ENCODE measurements at places on chromosomes 6 and 20. TPM values are rescaled to one million over a fixed set of nuclear protein-coding genes. Genes with fewer than 3 reads are reported as not detected.

Gene PLCB4
- polyA plus RNA-seq = under 0.01 TPM

Gene GSTA4
- 20.9 TPM for polyA plus RNA-seq

Gene MEP1A
- polyA plus RNA-seq = 163 TPM

Gene MED20
- polyA plus RNA-seq = 9.2 TPM

- no peaks in the 10 kb centered on the region for H3K36me3 ChIP-seq
- DNase-seq = no peak
- H3K4me3 ChIP-seq = no peak overlapping the region
- H3K4me1 ChIP-seq = no peaks in the 10 kb centered on the region
Measured at GRCh38 chr6:5582762-5583161, 321.4 kb downstream of the FARS2 start.

DNA sequence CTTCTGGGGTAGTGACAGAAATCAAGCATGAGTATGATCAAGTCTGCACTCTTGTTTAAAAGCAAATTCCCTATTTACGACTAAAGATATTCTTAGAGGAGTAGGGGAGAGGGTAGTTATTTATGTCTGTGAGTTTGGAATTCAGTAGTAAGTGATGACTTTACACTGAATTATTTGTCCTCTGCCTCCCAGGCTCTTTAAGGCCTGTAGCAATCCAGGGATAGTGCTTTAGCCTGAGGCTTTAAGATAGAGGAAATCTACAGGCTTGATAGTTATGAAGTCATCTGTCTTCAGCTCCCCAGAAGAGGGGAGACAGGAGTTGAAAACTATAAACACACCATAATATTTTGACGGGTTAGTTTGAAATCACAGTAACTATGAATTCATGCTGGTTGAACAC, 664.5 kb downstream of the EPM2A start:
- no peaks in the 10 kb centered on the region for H3K27me3 ChIP-seq

DNA sequence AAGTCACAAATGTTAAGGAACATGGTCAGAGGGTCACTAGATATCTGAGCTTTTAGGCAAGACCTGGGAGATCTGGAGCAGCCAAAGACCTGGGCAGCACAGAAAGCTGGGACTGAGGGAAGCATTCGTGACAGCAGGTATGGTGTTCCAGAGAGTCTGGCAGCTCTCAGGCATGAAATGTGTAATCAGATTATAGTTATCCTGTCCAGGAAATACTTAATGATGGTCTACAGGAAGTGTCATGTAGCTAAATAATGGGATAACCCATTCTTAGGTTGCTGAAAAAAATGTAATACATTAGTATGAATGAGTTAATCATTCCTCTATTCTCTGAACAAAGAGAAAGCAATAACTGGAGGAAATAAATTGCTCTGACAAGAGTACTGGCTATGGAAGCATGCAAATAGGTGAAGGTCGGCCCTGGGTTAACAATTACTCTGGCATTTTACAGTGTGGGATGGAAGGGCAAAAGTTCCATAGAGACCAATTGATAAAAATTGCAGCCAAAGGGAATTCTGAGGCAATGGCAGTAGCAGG, 740.5 kb downstream of the CBLN4 start:
- no peaks in the 10 kb centered on the region for H3K36me3 ChIP-seq
- H3K27me3 ChIP-seq = no peaks in the 10 kb centered on the region
- H3K27ac ChIP-seq = no peak overlapping the region
- H3K4me3 ChIP-seq = no peak overlapping the region

- H3K27ac ChIP-seq = no peak overlapping the region
- DNase-seq = no peak
- H3K27me3 ChIP-seq = no peaks in the 10 kb centered on the region
- no peak overlapping the region for H3K4me3 ChIP-seq
Measured at GRCh38 chr20:53210931-53211330, 238.8 kb downstream of the TSHZ2 start.

GRCh38 chr6:154261688-154262397, 94.8 kb downstream of the IPCEF1 start:
- H3K4me3 ChIP-seq = no peak overlapping the region
- H3K36me3 ChIP-seq = no peaks in the 10 kb centered on the region
- H3K4me1 ChIP-seq = no peaks in the 10 kb centered on the region
- no peak overlapping the region for H3K27ac ChIP-seq

DNA sequence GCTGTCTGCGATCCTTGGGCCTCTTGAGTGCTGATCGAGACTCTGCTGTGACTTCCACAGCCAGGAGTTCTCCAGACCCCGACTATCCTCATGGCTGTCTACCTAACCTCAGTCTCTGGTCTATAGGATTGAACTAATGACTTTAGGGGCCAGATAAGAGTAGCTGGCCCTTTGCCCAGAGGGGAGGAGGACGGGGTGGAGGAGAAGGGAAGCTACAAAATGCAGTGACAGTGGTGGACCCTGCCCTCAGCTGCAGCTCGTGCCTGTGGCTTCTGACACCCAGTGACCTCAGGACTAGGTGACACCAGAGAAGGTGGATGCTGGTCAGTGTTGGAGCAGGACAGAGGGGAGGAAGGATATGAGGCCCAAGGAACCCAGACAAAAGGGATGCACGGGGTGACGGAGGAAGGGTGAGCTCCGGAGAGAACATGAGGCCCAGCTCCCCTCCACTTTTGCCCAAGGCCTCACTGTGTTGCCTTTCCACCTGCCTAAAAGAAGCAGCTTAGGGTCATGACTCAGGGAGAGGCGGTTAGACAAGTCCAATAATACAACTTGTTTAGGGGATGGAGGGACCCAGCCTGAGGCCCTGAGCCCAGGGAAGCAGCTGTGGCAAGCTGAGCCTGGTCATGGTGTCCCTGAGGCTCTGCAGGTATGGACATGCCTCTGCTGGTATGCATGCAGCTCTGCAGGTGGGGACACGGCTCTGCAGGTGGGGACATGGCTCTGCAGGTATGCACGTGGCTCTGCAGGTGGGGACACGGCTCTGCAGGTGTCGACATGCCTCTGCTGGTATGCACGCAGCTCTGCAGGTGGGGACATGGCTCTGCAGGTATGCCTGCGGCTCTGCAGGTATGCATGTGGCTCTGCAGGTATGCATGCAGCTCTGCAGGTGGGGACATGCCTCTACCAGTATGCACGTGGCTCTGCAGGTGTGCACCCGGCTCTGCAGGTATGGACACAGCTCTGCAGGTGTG, 67.7 kb downstream of the SYNJ2 start:
- no peak overlapping the region for H3K27ac ChIP-seq
- H3K4me1 ChIP-seq = no peaks in the 10 kb centered on the region
- H3K27me3 ChIP-seq = no peaks in the 10 kb centered on the region
- no peak overlapping the region for H3K4me3 ChIP-seq
- no peaks in the 10 kb centered on the region for H3K36me3 ChIP-seq

GRCh38 chr20:39837561-39837960, 851.5 kb downstream of the MAFB start:
- no peaks in the 10 kb centered on the region for H3K27me3 ChIP-seq
- H3K4me3 ChIP-seq = no peak overlapping the region
- H3K27ac ChIP-seq = no peak overlapping the region
- DNase-seq = no peak
- no peaks in the 10 kb centered on the region for H3K4me1 ChIP-seq

GRCh38 chr6:109088995-109089394, 5.7 kb downstream of the SESN1 start:
- H3K27me3 ChIP-seq = no peaks in the 10 kb centered on the region
- no peak for DNase-seq
- no peak overlapping the region for H3K27ac ChIP-seq
- H3K4me3 ChIP-seq = no peak overlapping the region

DNA sequence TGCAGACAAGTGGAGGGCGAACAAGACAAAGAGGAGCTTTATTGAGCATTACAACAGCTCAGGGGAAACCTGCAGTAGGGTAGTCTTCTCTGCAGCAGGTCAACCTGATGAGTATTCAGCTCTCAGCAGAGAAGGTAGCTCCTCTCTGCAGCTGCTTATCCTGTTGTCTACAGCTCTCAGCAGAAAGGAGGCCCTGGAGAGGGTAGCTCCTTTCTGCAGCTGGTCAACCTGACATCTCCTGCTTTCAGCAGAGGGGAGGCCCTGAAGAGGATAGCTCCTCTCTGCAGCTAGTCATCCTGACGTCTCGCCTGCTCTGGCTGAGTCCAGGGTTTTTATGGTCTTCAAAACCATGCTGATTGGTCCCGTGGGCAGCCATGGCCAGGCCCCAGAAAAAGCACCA, 113.6 kb downstream of the CD24 start:
- no peaks in the 10 kb centered on the region for H3K27me3 ChIP-seq
- H3K36me3 ChIP-seq = no peaks in the 10 kb centered on the region
- no peak for DNase-seq
- H3K27ac ChIP-seq = no peak overlapping the region
- H3K4me1 ChIP-seq = no peaks in the 10 kb centered on the region

DNA sequence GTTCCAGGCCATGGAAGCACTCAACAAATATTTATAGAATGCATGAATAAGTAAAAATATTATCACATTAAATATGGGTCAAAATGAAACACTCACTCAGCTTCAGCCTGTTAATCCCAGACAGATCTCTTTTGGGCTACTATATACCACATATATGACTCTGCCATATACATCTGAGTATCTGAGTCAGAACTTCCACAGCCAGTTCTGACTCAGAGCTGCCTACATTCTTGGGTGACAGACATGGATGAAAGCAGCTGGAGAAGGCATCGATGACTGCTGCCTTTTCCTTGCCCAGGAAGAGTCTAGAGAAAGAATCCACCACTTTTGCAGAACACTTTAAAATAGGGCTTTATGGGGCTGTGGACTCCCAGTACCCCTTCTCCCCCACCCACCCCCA, 11.5 kb upstream of the PDYN start:
- H3K36me3 ChIP-seq = no peaks in the 10 kb centered on the region
- H3K27me3 ChIP-seq = peaks cover 12% of the 10 kb centered on the region
- H3K4me3 ChIP-seq = no peak overlapping the region
- no peaks in the 10 kb centered on the region for H3K4me1 ChIP-seq
- no peak for DNase-seq
- H3K27ac ChIP-seq = no peak overlapping the region

- DNase-seq = peak; percentile 33
- no peak overlapping the region for H3K4me3 ChIP-seq
- H3K36me3 ChIP-seq = no peaks in the 10 kb centered on the region
- H3K27me3 ChIP-seq = no peaks in the 10 kb centered on the region
Measured at GRCh38 chr6:132937466-132937906, 123.1 kb downstream of the RPS12 start.

DNA sequence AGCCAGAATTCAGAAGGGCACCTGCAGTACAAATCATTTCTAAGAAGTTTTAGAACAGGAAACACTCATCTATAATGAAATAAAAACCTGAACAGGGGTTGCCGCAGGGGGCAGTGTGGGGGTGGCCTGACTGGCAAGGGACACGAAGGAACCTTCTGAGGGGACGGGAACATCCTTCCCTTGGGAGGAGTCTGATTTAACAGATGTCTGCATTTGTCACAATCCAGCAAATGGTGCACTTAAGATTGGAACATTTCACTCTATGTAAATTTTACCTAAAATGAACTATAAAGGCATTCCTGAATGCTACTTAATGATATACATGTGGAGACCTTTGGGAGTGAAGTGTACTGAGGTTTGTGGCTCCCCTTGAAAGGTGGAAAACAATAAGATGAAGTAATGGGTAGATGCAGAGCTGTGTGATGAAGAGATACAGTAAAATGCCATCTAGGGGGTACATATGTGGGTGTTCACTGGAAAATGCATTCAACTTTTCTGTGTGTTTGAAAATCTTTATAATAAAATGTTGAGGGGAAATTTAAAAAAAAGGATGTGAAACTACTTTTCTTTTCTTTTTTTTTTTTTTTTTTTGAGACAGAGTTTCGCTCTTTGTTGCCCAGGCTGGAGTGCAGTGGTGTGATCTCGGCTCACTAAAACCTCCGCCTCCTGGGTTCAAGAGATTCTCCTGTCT, 89.5 kb downstream of the SNX5 start:
- DNase-seq = no peak
- no peaks in the 10 kb centered on the region for H3K27me3 ChIP-seq
- H3K27ac ChIP-seq = no peak overlapping the region
- H3K4me3 ChIP-seq = no peak overlapping the region
- H3K36me3 ChIP-seq = no peaks in the 10 kb centered on the region
- H3K4me1 ChIP-seq = peaks cover 11% of the 10 kb centered on the region

- no peak for DNase-seq
- H3K36me3 ChIP-seq = no peaks in the 10 kb centered on the region
- no peak overlapping the region for H3K4me3 ChIP-seq
- no peak overlapping the region for H3K27ac ChIP-seq
- H3K4me1 ChIP-seq = peaks cover 15% of the 10 kb centered on the region
Measured at GRCh38 chr6:108434222-108434621, 126.5 kb upstream of the FOXO3 start.

DNA sequence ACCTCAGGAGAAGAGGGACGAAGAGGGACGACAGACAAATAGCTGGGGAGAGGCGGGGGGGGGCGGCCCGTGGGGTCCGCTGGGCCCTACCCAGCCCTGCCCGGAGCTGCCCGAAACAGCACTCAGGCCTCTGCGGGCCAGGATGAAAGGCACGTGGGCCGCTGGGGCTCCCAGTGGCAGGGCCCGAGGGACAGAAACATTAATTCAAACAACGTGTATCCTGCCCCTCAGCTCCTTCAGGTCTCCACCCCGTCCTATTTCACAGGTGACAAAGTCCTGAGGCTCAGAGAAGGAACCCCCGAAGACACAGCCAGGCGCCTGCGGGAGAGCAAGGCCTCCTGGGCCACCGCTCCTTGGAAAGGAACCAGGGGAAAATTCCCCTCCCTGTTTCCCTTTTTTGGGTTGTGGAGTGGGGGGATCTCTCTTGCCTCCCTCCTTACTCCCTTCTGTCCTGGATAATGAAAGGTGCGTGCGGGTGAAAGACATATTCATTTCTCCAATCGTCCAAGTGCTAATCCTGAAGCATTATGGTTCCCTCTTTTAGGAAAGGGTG, 93.3 kb downstream of the RNASET2 start:
- no peak for DNase-seq
- peak overlapping the region; percentile 43 for H3K4me3 ChIP-seq
- no peaks in the 10 kb centered on the region for H3K36me3 ChIP-seq
- H3K27ac ChIP-seq = no peak overlapping the region
- peaks cover 27% of the 10 kb centered on the region for H3K27me3 ChIP-seq
- H3K4me1 ChIP-seq = peaks cover 13% of the 10 kb centered on the region

DNA sequence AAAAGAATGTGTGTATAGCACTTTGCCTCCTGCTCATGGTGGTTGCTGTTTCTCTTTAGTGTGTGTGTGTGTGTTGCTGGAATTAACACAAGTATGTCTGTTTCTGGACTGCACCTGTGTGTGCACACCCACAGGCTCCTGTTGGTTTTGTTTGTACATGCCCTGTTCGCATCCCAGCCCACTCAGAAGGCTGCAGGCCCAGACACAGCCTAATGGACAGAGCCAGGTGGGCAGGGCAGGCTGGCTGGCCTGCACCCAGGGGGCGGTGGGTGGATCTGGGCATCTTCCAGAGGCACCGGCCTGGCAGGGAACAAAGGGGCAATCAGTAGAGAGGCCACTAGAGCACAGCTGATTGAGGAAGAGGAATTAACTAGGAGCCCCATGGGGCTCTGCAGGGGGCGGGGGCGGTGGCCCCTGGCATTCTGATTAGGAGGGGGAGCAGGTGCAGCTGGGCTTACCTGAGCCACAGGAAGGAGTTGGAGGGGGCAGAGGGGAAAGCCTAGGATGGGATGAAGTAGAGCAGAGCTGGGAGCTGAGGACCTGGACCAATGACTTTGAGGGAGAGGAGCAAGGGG, 21.9 kb downstream of the CD40 start:
- H3K27ac ChIP-seq = no peak overlapping the region
- no peak overlapping the region for H3K4me3 ChIP-seq
- no peak for DNase-seq

GRCh38 chr6:11634948-11635347, 97.4 kb downstream of the TMEM170B start:
- no peaks in the 10 kb centered on the region for H3K4me1 ChIP-seq
- DNase-seq = no peak
- no peak overlapping the region for H3K27ac ChIP-seq
- no peak overlapping the region for H3K4me3 ChIP-seq

GRCh38 chr6:170402318-170403040, 95.9 kb downstream of the FAM120B start:
- no peaks in the 10 kb centered on the region for H3K4me1 ChIP-seq
- no peak overlapping the region for H3K4me3 ChIP-seq
- no peak for DNase-seq
